ENCODE measurements at places on chromosomes 12 and 14. TPM values are rescaled to one million over a fixed set of nuclear protein-coding genes. Genes with fewer than 3 reads are reported as not detected.

Gene PDZRN4
- not detected for total RNA-seq

Gene TOMM20L
- not detected for total RNA-seq

Gene NYNRIN
- total RNA-seq, result 21.3 TPM

Gene ERO1A
- total RNA-seq, result 58.8 TPM

Gene RAD51AP1
- total RNA-seq, result 14.7 TPM

Gene RTN1
- total RNA-seq, result not detected
